ENCODE measurements at places on chromosomes 5 and 9.

DNA sequence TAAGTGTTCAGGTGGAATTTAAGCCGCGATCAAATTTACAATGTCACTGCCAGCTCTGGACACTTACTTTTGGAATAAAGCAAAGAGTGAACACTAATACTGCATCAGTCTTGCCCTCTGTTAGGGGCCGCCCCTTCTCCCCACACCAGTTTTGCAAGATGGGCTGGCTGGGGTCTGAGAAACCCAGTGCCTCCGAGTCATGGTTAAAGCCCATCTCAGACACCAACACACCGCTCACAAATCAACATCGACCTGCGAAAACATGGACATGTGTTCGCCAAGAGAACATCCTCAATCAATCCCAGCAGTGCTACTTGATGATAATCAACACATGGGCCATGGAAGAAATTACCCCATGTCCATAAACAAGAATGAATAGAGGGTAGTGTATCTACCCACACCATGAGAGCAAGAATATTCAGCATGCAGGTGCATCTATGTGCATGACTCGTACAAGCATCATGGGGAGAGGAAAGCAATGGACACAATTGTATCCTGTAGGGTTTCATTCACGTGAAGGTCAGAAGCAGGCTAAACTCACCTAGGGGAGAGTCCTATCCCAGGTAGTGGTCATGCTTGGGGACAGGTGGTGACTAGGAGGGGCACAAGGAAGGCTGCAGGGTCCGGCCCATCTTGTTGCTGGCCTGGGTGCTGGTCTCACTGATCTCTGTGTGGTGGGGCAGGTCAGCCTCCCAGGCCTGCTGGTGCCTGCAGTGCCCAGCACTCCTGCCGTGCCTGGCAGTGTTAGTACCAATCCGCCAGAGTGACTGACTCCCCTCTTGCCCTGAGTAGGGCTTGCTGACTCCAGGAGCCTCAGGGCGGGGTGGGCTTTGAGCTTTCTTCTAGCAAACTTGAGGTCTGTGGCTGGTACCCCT, 5.0 kb downstream of the S1PR3 start:
- no peak for DNase-seq

GRCh38 chr5:37837414-37838032, 2.3 kb downstream of the GDNF start:
- peak; percentile 62 for DNase-seq

DNA sequence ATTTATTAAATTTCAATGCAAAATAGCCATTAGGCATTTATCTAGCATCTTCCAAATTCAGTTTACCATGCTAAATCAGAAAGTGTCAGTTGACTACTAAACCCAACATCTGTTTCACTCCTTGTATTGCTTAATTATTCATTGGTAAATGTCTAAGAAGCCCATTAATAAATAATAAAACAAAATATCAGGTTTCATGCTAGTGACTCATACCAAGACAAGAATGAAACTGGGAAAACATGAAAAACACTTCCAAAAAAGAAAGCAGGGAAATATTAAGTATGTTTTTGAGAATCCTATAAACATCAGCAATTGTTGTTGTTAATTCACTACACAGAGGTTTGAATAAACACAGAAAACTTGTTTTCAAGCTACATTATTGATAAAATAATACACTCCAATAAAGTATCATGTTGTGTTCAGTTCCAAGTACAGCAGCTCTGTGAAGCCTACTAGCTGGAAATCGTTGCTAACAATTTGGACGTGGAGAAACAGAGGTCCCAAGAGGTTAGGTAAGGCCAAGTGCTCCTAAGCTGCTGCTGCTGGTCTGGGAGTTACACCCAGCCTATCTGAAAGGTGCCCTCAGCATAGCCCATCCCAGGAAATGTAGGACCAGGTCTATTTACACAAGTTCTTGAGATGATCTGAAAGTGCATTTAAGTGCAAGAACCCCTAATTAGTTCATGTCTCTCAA, 78.8 kb downstream of the GNAQ start:
- no peak for DNase-seq

- no peak for DNase-seq
These were observed 509.8 kb downstream of the DIRAS2 start for GRCh38 chr9:90132866-90133265.

DNA sequence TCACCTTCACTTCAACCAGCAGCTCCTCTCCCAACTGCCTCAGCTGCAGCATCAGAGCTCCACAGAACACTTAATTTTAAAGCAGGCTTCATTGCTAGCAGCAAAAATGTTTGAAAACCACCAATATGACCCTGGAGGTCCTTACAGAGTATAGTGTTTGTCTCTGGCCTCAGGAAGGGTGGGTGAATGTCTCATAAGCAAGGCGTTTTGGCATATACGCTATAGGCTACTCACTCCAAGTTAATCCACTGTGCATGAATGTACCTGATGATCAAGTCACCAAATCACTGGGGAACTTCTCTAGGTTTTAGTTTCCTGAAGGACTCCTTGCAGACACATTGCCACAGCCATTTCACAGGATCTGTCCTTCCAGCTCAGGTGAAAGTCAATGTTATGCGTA, 125.3 kb downstream of the GABBR2 start:
- no peak for DNase-seq

DNA sequence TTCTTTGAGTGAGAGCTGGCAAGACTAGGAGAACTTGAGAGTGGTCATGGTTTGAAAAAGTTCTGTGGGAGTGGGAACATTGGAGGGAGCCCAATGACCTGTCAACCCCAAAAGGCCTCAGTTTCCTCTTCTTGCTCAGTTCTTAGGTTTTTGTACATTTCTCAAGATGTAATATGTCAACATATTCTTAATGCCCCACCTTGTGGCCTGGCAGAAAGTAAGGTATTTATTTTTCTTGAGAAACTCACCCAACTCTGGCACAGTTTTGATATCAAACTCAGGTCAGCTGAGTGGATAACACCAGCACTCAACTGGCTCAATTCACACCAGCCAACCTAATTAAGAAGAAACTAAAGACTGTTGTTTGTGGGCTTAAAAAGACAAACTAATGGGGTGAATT, 123.0 kb upstream of the SLC27A6 start:
- DNase-seq, result no peak

GRCh38 chr5:155125551-155126095, 112.1 kb downstream of the KIF4B start:
- no peak for DNase-seq

DNA sequence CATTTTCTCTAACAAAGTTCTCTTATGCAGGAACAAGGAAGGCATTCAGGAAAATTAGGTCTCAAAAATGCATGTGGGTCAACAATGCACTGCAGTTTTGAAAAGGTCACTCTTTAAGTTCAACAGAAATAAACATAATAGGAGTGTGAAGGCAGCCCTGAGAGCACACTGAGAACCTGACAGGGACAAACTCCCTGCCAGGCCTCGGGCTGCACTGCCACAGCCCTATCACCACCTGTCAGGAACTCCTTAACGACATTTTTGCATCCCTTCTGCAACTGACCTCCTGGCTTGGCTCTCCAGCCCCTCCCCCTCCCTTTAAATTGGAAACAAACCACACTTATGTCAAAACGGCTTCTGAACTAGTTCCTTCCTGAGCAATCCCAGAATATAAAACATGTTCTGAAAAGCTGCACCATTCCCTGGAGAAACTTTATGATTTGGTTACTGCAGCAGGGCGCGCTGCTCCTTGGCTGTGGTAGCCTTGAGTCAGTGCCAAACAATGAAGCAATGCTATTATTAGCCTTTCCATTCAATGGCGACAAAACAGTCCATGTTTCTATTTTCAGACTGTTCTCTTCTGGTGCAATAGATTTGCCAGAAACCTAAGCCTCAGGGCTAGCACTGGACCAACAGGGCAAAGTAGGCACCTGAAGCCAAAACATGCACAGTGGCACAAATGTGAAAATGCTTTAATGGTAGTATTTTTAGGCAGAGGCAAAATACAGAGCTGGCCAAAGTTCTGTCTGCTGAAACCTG, 160.1 kb upstream of the ZNF608 start:
- peak; percentile 94 for DNase-seq

- DNase-seq, result no peak
These were observed 16.1 kb downstream of the OLFML2A start for GRCh38 chr9:124793015-124793541.

- DNase-seq, result no peak
These were observed 33.4 kb upstream of the CTNNA1 start for GRCh38 chr5:138719811-138720210.

DNA sequence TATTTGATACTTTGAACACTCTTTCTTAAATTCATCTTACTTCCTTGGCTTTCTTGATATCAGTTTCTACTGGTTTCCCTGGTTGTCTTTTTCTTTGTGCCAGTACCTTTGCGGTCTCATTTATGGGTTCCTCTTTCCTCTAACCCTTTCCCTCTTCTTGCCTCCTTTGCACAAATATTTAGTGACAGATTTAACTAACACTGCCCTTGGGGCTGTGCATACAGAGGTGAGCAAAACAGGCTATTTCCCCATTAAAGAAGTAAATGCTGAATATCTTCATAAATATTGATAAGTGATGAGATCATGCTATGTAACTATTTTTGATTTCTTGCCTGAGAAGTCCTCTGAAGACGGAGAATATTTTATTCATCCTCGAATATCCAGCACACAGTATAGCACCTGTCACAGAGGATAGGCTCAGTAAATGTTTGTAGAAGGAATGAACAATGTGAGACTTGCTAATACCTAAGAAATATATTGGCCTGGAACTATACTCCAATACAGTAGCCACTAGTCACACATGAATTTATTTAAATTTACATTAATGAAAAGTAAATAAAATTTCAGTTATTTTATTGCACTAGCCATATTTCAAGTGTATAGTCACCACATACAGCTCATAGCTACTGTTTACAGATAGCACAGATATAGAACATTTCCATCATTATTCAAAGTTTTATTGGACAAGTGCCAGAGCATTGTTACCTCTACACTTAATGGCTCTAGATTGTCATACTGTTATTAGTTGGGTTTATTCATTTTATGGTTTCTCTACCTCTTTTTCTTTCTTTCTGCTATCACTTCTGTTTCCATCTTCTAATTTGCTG, 90.4 kb downstream of the RIC1 start:
- DNase-seq, result no peak

GRCh38 chr5:72452515-72453245, 54.5 kb downstream of the ZNF366 start:
- DNase-seq, result peak; percentile 65

DNA sequence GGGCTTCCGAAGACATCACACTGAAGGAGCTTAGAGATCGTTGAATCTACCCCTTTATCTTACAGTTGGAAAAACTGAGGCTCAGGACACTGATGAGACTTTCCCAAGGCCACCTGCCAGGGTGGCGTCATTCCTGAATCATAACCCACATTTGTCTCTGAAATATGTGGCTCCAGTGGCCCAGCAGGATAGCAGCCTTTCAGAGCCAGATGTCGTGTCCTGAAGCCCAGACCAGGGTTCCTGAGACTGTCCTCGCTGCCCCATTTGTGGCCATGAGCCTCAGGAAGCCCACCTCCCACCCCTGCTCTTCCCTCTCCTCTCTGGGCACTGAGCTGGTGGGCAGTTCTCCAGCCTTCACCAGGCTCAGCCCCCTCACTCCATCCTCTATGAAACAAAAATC, 2.4 kb downstream of the HMCN2 start:
- DNase-seq, result no peak

DNA sequence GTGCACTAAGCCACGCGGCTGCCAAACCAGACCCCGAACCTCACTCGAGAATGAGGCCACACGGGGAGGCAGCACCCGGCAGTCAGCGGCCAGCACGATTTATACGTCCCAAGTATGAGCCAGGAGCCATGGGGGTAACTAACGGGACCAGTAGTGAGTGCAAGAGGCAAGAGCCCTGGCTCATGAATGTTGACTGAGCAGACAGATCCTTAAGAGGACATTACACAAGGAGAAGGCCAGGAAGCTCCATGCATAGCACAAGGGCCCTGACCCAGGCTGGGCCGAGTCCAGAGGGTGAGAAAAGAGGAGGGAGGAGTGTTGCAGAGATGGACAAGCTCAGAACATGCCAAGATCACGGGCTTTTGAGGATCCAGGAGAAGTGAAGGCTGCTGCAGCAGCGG, 58.6 kb upstream of the PHYKPL start:
- DNase-seq, result no peak

DNA sequence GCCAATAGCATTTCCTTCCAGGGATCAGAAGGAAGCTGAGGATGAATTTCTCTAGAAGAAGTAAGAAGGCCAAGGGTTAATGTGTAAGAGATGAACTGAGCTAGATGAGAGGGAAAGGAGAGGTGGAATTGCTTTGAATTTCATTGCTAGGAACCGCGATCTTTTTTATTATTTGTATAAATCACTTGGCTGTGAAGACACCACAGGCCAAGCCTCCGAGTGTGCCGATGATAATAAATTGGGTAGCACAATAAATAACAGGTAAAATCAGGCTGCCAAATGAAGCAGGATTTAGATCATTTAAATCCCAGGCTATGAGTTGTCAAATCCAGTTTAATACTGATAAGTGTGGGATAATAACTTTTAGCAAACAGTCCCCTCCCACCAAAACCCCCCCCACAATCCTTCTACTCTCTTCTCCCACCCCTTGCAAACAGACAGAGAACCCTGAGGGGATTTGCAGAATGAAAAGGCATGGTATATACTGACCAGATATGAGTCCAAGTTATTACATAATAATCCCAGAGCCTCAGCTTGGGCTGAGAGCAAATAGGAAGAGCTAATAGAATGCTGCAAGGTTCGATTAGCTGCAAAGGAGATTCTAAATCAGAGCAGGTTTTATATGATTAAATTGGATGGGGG, 143.5 kb downstream of the PPP2R2B start:
- DNase-seq, result no peak

- DNase-seq, result no peak
These were observed 54.4 kb downstream of the MLANA start for GRCh38 chr9:5945112-5945511.

DNA sequence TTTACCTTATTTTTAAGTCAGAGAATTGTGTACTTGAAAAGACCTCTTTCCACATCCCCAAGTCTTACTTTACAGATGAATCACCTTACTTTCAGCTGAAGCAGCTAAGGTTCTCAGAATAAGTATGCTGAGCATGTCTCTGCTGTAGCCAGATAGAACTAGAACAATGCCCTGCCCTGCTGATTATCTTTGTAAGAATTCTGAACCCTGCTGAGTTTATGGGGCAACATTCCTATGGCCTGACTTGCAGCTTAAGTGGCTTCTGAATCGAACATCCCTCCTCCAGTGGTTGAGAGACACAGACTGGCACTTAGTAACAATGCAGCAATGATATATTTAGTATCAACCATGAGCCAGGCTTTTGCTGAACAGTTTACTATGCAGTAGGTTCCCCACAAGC, 592.0 kb upstream of the WWC1 start:
- peak; percentile 20 for DNase-seq

All from SK-MEL-5 (cell line).